ENCODE measurements at places on chromosomes 3 and 15. TPM values are rescaled to one million over a fixed set of nuclear protein-coding genes. Genes with fewer than 3 reads are reported as not detected.

DNA sequence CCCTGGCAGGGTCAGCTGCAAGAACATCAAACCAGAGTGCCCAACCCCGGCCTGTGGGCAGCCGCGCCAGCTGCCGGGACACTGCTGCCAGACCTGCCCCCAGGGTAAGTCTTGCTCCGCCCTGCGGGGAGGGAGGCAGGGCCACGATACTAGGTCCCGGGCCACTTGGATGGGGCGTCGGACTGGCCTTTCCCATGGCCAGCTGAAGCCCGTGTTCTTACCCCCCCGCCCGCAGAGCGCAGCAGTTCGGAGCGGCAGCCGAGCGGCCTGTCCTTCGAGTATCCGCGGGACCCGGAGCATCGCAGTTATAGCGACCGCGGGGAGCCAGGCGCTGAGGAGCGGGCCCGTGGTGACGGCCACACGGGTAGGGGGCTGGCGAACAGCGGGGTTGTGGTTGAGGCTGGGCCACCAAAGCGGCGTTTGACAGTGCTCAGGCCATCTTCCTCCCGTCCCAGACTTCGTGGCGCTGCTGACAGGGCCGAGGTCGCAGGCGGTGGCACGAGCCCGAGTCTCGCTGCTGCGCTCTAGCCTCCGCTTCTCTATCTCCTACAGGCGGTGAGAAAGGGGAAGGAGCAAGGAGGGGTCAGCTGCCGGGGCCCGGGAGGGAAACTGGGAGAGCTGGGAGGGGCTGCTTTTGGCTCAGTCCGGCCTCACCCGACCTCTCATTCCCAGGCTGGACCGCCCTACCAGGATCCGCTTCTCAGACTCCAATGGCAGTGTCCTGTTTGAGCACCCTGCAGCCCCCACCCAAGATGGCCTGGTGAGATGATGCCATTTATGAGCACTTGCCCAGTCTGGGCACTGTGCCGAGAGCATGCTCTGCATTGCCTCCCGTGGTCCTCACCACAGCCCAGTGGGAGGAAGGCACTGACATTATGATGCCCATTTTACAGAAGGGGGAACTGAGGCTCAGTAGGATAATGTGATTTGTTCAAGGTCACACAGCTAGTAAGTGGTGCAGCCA lies 1.7 kb downstream of the CHRD start:
- no peak for DNase-seq

GRCh38 chr3:112776000-112776399 lies 70.7 kb downstream of the CD200R1L start:
- DNase-seq = no peak

- no peak for DNase-seq
These were observed 1.1 kb upstream of the RPL32 start for GRCh38 chr3:12842469-12842868.

- no peak for DNase-seq
These were observed 13.8 kb downstream of the ATP10A start for GRCh38 chr15:25849157-25849921.

Gene MUC20
- 19.7 TPM for polyA plus RNA-seq

DNA sequence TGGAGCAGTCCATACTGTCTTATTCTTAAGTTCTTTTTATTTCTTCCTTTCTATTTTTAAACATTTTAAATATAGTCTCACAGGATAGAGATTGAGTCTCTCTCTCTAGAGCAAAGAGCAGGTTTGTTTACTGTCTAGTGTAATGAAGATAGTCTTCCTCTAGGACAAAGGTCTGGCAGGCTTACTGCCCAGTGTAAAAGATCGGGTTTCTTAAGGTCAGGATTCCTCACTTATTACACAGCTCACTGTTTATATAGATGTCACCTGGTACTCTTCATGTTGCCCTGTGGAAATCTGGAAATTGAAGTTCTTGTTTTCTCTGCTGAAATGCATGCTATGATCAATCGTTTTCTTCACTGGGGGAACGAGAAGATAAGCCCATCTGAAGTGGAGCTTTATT lies 76.0 kb downstream of the ZBBX start:
- peak; percentile 23 for DNase-seq

GRCh38 chr3:151058740-151059139 lies 26.7 kb upstream of the MED12L start:
- no peak for DNase-seq

Gene SLC2A2
- 11.7 TPM for polyA plus RNA-seq

DNA sequence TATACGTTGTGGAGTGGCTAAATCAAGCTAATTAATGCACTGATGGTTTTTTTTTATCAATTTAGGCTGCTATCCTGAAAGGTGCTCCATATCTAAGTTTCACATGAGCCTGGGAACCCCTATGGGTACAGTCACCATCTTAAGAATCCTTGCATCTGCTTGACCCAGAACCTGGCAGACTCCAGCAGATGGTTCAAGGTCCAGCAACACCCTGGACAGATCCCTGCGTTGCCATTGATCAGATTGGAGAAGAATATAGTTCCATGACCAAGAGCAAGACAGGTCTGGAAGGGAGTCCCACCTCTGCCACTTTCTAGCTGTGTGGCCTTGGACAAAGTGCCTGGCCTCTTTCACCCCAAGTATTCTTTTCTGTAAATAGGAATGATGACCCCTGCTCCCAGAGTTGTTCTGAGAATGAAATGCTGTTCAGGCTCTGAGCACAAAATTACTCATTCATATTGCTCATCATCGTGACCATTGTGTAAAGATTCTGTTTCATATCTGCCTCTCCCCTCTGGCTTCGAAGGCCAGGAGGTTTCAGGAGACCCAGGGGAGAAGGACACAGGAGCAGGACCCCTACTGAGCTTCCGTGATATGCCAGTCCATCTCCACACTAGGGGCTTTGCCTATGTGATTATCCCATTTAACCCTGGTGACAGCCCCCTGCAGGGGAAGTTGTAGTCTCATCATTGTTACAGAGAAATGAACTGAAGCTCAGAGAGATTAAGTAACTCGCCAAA lies 30.0 kb upstream of the TSEN2 start:
- DNase-seq = no peak

DNA sequence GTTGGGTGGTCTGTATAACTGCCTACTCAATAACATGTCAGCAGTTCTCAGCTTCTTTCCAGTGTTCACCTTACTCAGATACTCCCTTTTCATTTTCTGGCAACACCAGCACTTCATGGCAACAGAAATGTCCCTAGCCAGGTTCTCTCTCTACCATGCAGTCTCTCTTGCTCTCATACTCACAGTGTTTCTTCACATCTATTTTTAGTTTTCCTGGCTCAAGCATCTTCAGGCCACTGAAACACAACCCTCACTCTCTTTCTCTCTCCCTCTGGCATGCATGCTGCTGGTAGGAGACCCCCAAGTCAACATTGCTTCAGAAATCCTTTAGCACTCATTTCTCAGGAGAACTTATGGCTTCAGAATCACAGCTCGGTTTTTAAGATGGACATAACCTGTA lies at the start of gene CAPN3:
TSS of gene CAPN3 (plus strand) at position 253 of the 400 bp plus-strand sequence. CDS start 305 bp downstream, outside the sequence.
- no peak for DNase-seq

Gene ZWILCH
- polyA plus RNA-seq = 23.1 TPM

DNA sequence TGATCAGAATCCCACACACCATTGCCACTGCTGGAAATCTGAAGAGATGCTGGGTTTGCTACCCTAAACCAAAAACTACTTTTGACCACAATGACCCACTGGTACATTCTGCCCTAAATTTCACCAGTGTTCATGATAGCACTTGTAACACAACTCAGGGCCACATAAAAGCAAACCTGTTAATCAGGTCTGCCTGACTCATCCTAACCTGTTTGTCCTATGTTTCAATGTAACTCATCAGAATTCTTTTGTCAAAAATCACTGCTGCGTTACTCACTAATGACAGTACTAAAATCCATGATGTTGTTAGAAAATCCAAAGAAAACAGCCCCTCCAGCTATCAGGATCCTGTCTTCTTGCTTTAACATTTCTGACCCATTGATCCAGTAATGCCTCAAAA lies 55.6 kb upstream of the XCR1 start:
- no peak for DNase-seq

Gene POTEB3
- polyA plus RNA-seq = not detected

- DNase-seq = no peak
These were observed 110.0 kb downstream of the XXYLT1 start for GRCh38 chr3:195160908-195161434.

GRCh38 chr3:194476784-194477183 lies 10.0 kb downstream of the ATP13A3 start:
- no peak for DNase-seq

- DNase-seq = no peak
These were observed 600.0 kb downstream of the ROBO1 start for GRCh38 chr3:79167651-79168416.

DNA sequence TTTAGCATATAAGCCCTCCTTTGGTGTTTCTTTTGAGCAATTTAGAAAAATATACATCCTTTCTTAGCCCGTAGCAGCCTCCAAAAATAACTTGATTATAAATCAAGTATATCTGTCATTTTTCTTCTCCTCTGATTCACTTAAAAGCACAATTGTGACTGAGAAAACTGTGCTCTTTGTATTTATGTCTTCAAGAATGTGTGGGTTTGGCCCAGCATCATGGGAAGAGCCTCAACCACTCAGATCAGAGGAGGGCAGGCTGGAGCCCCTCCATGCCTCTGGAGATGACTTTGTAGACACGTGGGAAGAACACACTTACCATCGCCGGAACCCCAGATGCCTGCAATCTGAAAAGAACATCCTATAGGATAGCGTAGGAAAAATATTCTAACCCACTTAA lies 123.8 kb upstream of the FEZF2 start:
- no peak for DNase-seq

GRCh38 chr3:5229414-5229813 lies 41.9 kb downstream of the EDEM1 start:
- no peak for DNase-seq

Gene FETUB
- 0.48 TPM for polyA plus RNA-seq

All from left renal cortex interstitium (tissue), 4 donors.